Right renal pelvis (tissue), 4 donors: ENCODE measurements at places on chromosomes 6 and 20.

DNA sequence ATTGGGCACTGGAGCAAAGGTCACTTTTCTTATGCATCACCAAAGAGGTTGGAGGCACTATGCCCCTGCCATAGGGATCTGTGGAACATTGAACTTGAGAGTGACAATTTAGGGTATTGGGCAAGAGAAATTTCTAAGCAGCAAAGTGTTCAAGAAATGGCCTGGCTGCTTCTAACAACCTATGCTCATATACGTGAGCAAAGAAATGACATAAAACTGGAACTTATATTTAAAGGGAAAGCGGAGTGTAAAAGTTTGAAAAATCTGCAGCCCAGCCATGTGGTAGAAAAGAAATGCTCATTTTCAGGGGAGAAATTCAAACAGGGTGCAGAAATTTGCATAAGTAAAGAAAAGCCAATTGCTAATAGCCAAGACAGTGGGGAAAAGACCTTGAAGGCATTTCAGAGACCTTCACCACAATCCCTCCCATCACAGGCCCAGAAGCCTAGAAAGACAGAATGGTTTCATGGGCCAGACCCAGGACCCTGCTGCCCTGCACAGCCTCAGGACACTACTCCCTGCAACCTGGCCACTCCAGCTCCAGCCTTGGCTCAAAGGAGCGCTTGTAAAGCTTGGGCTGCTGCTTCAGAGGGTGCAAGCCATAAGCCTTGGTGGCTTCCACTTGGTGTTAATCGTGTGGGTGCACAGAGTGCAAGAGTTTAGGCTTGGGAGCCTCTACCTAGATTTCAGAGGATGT, 24.4 kb downstream of the NCR2 start:
- DNase-seq = no peak

- no peak for DNase-seq
Measured at GRCh38 chr20:11511821-11512220, 405.9 kb upstream of the BTBD3 start.

DNA sequence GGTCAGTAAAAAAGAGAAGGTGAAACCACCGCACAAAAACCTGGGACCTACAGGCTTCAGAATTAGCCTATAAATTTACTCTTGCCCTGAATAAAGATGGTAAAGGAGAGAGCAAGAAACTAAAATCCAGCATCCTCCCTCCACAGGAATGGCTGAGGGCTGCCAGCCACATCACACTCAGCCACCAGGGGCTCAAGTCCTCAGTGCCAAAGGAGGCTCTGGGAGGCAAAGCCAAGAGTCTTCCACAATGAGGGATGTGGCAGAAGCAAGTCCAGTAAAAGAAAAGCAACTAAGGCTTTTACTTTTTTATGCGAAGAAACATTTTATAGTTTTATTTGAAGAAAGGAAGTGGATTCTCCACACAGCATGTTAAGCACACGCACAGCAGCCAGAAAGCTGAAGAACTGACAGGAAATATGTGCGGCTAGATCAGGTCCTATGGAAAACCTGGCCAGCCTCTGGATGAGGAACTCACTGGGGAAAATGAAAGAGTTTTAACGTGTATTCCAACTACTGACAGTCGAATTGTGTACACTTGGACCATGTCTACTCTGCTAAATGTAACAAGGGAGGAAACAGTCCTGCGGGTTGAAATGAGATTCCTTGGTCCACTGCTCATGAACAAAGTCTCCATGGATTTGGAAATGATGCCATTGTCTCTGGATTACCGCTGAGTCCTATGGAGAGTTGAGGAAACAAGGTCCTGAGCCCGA, 219.4 kb upstream of the SSTR4 start:
- DNase-seq = no peak

DNA sequence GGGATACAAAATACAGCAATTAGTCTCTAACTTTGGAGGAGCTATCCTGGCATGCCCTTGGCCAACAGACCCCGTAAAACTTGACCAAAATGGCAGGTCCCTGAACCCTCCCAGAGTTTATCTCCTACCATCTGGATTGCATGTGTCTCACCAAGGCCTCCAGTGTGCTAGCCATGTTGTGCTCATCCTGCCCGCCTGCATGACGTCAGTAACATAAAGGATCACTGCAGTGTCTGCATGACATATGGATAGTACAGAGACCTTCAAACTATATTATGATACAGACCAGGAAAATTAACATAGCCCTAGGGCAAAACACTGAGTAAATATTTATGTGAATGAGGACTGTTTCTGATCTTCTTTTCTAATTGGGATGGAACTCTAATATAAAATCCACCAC, 25.3 kb downstream of the CPXM1 start:
- no peak for DNase-seq

- DNase-seq = no peak
Measured at GRCh38 chr6:28757429-28758045, 166.2 kb downstream of the TRIM27 start.

- DNase-seq = no peak
Measured at GRCh38 chr6:3797231-3798054, 45.9 kb upstream of the PXDC1 start.

DNA sequence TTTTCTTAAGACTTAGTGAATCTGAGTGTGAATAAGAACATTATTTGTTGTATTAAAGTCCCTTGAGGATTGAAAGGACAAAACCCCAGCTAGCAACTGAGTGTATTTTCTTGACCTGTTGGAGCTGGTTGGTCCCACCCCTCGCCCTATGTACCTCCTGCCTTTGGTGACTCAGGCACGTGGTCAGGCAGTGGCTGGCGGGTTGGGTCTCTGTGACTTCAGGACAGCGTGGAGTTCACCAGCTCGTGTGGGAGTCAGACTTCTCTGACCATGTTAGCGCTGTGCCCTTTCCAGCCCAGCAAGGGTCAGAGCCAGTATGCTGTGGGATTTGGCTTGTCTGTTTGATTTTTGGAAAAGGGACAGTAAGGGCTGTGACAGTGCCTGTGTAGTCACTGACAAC, 93.7 kb downstream of the SSR1 start:
- no peak for DNase-seq

GRCh38 chr6:45438849-45439406, 61.2 kb upstream of the SUPT3H start:
- DNase-seq = no peak

DNA sequence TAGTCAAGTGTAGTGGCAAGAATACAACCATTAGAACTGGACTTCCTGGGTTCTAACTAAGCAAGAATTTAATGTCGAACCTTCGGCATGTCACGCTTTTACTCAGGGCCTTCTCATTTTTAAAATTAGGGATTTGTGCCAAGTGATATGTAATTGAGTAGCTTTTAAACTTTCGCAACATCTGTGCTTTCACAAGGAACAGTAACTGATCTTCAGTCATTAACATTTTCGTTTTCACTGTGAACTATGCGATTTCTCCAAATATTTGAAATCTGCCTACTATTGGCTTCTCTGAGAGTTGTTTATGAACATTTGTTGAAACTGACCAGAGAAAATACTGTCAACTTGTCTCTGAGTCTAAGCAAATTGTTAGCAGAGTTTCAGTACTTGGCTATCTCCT, 27.6 kb downstream of the GRM1 start:
- DNase-seq = no peak

GRCh38 chr20:50855498-50856474, 60.9 kb downstream of the BCAS4 start:
- DNase-seq = no peak

DNA sequence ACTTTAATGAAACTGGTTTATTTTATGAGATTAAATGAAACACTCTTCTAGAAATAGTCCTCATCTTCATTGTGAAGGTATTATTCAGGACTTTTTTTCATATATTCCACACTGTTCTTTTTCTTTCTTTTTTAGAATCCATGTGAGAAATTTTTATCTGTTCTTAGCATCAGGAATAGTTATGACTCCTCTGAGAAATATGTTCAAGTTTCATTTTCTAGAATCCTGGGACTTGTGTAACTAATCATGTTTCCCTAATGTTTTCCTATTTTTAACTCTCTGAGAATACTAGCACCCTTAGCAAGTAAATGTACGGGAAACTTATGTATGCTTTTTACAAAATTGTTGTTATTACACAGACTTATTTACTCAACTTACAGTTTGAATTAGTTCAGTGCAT, 407.8 kb downstream of the CBLN4 start:
- DNase-seq = no peak

- DNase-seq = no peak
Measured at GRCh38 chr6:134472661-134473060, 154.7 kb upstream of the SGK1 start.

GRCh38 chr20:2800521-2801285, at the start of gene CPXM1:
Gene CPXM1, minus strand, starts transcription at chr20:2800627. Its CDS starts 55 bp downstream, at chr20:2800572.
- no peak for DNase-seq

- no peak for DNase-seq
Measured at GRCh38 chr20:15708984-15709598, 864.2 kb downstream of the KIF16B start.

GRCh38 chr6:157559201-157559756, 178.3 kb downstream of the ZDHHC14 start:
- DNase-seq = no peak

DNA sequence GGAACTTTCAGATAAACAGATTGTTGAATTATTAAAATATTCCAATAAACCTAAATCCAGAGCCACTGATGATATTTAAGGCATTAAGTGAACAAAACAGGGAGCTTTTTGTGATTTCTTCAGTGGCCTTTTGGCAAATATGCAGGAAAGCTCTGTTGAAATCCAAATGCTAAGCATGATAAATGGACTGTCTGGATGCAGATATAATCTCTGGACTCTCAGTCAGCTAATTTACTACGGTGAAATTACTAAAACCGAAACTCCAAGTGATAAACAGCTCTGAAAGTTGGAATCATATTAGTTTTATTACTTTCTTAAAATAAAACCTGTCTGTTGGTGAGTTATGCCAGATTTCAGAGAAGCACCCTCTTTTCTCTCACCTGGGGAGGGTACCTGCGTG, 120.3 kb downstream of the IMPG1 start:
- DNase-seq = no peak

- DNase-seq = no peak
Measured at GRCh38 chr6:17653198-17653882, 53.2 kb downstream of the FAM8A1 start.

GRCh38 chr6:3661390-3661789, 90.1 kb downstream of the PXDC1 start:
- DNase-seq = no peak

DNA sequence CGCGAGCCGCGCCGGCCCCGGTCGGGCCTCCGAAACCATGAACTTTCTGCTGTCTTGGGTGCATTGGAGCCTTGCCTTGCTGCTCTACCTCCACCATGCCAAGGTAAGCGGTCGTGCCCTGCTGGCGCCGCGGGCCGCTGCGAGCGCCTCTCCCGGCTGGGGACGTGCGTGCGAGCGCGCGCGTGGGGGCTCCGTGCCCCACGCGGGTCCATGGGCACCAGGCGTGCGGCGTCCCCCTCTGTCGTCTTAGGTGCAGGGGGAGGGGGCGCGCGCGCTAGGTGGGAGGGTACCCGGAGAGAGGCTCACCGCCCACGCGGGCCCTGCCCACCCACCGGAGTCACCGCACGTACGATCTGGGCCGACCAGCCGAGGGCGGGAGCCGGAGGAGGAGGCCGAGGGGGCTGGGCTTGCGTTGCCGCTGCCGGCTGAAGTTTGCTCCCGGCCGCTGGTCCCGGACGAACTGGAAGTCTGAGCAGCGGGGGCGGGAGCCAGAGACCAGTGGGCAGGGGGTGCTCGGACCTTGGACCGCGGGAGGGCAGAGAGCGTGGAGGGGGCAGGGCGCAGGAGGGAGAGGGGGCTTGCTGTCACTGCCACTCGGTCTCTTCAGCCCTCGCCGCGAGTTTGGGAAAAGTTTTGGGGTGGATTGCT, 1.3 kb downstream of the VEGFA start:
- DNase-seq = no peak

GRCh38 chr6:170150590-170150945, 140.3 kb downstream of the DLL1 start:
- no peak for DNase-seq

DNA sequence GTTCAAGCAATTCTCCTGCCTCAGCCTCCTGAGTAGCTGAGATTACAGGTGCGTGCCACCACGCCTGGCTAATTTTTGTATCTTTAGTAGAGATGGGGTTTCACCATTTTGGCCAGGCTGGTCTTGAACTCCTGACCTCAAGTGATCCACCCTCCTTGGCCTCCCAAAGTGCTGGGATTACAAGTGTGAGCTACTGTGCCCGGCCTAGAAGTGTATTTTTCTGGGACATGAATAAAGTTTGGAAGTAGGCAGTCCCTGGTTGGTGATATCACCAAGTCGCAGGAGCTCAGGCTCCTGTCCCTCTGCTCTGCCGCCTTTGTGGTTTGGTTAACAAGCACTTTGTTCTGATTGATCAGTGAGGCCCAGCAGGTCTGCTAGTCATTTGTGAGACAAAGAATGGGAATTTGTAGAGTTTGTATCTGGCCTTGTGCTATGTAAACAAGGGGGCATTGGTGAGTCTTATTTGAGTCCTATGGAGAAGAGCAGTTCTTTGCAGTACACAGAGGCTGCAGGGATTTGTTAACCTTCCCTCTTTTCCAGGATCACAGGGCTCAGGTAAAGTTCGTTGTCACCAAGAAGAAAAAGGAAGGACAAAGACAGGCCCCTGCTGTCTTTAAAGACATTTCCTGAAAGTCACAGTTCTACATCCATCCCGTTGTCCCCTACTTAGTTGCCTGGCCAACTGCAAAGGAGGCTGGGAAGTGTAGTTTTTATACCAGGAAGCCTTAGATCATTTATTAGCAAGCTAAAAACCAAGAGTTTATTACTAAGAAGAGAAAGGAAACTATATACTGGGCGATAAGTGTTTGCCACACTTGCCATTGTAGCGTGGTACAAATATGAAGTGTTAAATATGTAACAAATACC, 13.1 kb downstream of the MTHFD1L start:
- DNase-seq = no peak

DNA sequence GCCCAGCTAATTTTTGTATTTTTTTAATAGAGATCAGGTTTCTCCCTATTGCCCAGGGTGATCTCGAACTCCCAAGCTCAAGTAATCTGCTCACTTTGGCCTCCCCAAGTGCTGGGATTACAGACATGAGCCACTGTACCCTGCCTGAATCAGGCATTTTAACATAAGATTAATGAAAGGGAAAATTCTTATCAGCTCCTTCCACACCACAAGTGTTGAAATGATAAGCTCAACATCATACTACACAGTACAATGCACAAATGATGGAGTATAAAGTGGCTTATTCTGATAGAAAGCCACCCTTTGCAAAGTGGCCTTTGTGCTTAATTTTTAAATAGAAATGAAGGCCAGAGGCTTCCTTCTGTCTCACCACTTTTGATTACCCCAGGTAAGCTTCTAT, 71.3 kb upstream of the MCHR2 start:
- DNase-seq = no peak

DNA sequence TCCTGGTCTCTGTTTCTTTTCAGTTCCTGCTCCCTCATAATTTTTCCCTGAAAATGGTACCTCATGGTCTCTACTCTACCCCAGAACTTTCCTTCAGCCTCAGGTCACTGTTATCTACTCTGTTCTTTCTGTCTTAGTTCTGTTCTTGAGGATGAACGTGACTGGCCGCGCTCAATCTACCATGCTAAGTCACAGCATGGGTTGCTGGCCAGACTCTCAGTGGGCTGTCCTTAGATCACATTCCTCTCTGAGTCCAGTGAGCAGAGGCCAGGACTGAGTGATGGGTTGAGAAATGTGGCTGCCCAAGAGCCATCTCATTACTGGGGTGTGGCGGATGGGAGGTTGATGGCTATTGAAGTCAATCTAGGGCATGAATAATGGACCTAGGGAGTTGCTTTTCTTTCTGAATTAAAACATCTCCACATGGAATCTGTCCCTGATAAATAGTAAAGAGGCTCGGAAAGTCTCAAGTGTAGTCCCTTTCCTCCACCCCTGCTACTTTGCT, 164.0 kb upstream of the DTNBP1 start:
- no peak for DNase-seq

GRCh38 chr6:1739220-1739619, 129.5 kb downstream of the FOXC1 start:
- no peak for DNase-seq
